ENCODE measurements at places on chromosomes 13 and 19.

- DNase-seq, result peak; percentile 12
Measured at GRCh38 chr13:20525144-20525600, 485 bp downstream of the CRYL1 start.

DNA sequence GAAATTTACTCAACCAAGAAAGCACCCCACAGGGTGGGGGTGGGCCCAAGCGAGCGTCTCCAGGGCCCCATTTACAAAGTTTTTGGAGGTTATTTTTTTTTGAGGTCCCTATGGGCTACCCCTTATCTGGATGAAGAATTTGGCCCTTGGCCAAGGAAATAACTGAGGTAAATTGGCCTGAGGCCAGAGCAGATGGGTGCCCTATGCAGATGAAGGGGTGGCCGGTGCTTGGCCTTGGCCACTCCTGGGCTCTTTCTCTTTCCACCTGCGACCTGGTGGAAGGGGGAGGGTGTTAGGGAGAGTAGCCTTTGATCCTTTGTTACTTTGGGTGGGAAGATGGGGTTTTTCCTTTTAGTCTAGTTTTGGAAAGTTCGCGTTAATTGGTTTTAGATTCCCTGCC, 15.5 kb downstream of the ZNF701 start:
- DNase-seq, result no peak

GRCh38 chr19:3233831-3234230, 9.4 kb downstream of the CELF5 start:
- DNase-seq, result no peak

DNA sequence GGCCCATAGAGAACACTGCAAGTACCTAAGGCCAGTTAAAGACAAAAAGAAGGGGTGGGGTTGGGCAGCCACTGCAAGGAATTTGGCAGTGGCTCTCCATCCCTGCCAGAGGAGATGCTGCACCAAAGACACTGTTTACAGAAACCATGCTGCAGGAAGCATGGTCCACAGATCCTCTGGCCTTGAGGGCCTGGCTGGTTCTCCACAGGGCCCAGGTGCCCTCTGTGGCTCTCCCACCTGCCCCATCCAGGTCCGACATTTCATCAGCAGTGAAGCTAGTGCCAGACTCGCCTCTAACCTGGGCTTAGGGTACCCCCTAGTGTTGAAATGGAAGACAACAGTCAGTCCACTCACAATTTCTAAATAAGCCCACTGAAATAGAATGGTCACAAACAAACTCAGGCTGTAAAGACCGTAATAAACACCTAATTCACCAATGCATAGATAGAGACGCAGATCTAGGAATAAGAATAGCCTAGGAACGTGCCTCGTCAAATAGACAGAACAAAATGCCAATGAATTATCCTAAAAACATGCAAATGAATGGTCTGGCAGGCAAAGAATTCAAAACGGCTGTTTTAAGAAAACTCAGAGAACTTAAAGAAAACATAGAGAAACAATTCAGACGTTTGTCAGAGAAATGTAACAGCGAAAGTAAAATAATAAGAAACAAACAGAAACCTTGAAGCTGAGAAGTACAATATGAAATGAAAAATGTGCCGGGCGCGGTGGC, 23.3 kb downstream of the LYPD4 start:
- peak; percentile 44 for DNase-seq

- DNase-seq, result no peak
Measured at GRCh38 chr19:17025991-17026658, 485 bp downstream of the CPAMD8 start.

- no peak for DNase-seq
Measured at GRCh38 chr13:41851351-41851750, 109.6 kb downstream of the VWA8 start.

DNA sequence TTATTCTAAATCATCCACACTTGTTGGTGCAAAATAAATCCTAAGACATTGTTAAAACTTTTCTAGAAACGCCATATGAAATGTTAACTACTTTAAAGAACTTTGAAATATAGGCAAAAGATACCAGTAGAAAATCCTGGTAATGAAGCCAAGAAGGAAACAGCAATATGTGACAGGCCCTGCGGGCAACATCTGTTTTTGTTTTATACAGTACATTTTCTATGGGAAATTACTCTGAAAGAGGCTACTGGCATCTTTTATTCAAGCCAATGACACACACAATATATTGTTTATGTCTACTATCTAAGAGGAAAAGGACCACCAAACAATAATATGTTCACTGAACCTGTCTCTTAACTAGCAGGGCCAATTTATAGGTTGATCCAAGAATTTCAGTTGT, 829.7 kb downstream of the PCDH17 start:
- DNase-seq, result no peak

DNA sequence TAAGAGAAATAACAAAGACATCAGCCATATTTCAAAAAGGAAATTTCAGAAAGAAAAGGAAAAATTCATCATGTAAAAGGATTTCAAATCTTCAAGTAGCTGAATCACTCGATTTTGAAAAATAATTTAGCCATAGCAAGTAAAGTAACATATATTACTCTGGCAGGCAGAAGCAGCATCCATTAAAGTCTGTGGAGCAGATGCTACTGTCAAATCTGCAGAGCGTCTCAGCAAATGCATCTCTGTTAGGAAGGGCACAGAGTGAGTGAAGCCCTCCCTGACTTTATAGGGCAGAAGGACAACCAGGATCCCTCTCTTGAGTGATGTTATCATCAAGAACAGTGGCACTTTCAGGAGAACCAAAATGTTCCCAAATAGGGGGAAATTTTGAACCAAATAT, 445.5 kb downstream of the EFNB2 start:
- no peak for DNase-seq

DNA sequence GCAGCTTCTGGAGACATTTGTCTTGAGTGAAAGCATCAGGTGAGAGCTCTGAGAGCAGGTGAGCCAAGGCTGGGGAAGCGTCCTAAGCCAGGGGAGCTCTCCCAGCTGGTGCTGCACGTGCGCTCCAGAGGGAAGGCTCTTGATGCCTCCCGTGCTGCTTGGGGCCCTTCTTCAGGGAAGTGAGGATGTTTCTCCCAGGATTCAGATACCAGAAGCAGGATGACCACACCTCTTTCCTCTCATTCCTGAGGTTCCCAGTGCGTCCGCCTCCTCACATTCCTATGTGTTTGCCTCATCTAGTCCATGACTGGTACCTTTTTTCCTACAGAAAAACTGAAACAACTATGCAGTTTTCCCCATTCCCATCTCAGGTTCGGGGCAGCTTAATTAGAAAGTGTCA, 231.0 kb upstream of the IRS2 start:
- no peak for DNase-seq

Measured in SHP77 treated with DMSO at 0.1 percent for 48 hours (cell line).